ENCODE measurements at places on chromosomes 5 and 9. TPM values are rescaled to one million over a fixed set of nuclear protein-coding genes. Genes with fewer than 3 reads are reported as not detected.

CDH10 gene
- total RNA-seq, result not detected

PLAC8L1 gene
- not detected for total RNA-seq

DOCK8 gene
- 36.5 TPM for total RNA-seq

GRCh38 chr5:5385331-5385662, 37.2 kb upstream of the ICE1 start:
- DNase-seq, result no peak
- no peaks in the 10 kb centered on the region for H3K27me3 ChIP-seq
- H3K27ac ChIP-seq, result no peak overlapping the region

DNA sequence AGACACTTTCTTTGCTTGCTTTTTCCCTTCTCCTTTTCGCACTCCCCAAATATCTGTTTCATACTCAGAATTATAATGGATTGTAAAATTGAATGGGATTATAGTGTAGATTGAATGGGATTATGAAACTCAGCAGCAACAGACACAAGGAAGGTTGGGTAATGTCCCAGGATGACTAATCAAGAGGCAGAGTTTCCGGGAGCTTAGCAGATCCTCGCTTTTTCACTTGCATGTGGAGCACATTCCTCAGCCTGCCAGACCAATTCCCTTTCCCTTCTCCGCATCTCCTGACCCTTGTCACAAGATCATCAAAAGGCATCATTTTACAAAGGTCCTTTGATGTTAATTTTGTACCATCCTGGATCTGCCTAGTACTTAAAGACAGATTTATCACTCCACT, 55.1 kb upstream of the SLC1A1 start:
- H3K27ac ChIP-seq, result no peak overlapping the region
- no peak overlapping the region for H3K4me3 ChIP-seq
- DNase-seq, result no peak

- H3K4me3 ChIP-seq, result no peak overlapping the region
- DNase-seq, result no peak
- H3K27ac ChIP-seq, result no peak overlapping the region
- H3K36me3 ChIP-seq, result no peaks in the 10 kb centered on the region
- H3K4me1 ChIP-seq, result no peaks in the 10 kb centered on the region
Observed at GRCh38 chr5:130227699-130228098, 323.4 kb downstream of the CHSY3 start.

DNA sequence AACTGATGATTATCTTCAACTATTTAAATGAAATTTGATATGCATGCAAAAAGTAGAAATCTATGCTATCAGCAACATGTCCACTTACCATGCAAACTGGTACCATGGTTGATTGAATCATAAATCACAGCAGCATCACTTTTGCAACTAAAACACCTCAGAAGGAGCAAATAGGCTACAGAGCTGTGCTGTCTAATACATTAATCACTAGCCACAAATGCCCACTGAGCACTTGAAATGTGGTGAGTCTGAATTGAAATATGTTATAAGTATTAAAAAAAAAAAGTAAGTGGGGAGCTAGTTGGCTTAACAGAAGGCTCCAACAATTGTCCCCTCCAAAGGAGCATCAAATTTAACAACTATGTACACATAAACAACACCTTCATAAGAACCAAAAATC, 112.5 kb downstream of the FAM114A2 start:
- no peaks in the 10 kb centered on the region for H3K27me3 ChIP-seq
- no peak overlapping the region for H3K4me3 ChIP-seq
- H3K4me1 ChIP-seq, result no peaks in the 10 kb centered on the region
- no peaks in the 10 kb centered on the region for H3K36me3 ChIP-seq
- no peak overlapping the region for H3K27ac ChIP-seq

DNA sequence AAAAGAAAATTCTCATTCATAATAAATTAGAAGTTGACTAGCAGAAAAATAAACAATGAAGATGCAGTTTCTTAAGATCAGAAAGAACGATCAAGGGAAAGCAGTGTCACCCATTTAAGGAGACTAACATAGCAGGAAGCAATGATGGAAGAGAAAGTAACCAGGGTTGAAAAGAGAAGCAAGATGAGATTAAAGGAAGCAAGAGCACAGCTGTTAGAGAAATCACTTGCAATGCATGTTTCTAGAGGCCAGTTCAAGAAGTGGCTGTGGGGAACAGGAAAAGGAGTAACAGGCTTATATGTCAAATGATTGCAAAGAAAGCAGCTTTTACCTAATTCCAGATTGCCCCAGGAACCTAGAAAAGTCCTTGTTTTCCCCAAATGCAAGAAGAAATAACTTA, 46.8 kb upstream of the SLC1A1 start:
- no peaks in the 10 kb centered on the region for H3K27me3 ChIP-seq
- no peaks in the 10 kb centered on the region for H3K36me3 ChIP-seq
- DNase-seq, result no peak
- no peak overlapping the region for H3K27ac ChIP-seq
- no peak overlapping the region for H3K4me3 ChIP-seq

ARID3C gene
- total RNA-seq, result 0.48 TPM

- DNase-seq, result no peak
- H3K27me3 ChIP-seq, result no peaks in the 10 kb centered on the region
- H3K4me1 ChIP-seq, result no peaks in the 10 kb centered on the region
- no peak overlapping the region for H3K4me3 ChIP-seq
- no peak overlapping the region for H3K27ac ChIP-seq
Observed at GRCh38 chr5:137836298-137836697, 31.4 kb upstream of the MYOT start.

ENTPD2 gene
- total RNA-seq, result not detected

DNA sequence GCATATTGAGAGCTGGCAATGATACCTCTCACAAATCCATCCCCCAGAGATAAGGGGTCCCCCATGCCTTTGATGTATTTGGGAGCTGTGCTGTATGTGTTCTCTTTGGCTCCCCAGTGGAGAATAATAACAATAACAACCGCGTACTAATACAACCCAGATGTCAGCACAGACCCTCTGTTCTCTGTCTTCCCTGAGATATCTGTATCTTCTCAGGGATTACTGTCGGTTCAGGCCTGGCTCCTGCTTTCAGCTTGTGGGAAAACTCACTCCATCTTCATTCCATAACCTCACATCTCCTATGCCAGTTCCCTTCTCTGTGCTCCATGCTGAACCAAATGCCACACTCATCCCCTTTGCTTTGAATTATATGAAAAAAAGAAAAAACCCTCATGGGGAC, 76.2 kb downstream of the TMC1 start:
- no peaks in the 10 kb centered on the region for H3K4me1 ChIP-seq
- H3K4me3 ChIP-seq, result no peak overlapping the region
- H3K27ac ChIP-seq, result no peak overlapping the region
- no peak for DNase-seq

DNA sequence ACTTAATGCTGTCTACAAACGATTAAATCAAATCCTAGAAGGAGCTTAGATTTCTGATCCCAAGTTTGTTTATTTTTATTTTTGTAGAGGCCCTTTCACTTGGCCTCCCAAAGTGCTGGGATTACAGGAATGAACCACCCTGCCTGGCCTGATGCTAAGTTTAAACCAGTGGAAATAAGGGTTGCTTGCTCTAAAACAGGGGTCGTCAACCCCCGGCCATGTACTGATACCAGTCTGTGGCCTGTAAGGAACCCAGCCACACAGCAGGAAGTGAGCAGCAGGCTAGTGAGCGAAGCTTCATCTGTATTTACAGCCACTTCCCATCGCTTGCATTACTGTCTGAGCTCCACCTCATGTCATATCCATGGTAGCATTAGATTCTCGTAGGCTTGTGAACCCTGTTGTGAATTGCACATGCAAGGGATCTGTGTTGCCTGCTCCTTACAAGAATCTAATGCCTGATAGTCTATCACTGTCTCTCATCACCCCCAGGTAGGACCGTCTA, 11.4 kb downstream of the TTC1 start:
- DNase-seq, result no peak
- peaks cover 6% of the 10 kb centered on the region for H3K36me3 ChIP-seq
- H3K4me3 ChIP-seq, result no peak overlapping the region
- H3K27me3 ChIP-seq, result no peaks in the 10 kb centered on the region

GRCh38 chr9:126523611-126524111, 90.1 kb upstream of the LMX1B start:
- DNase-seq, result no peak
- peaks cover 7% of the 10 kb centered on the region for H3K4me1 ChIP-seq
- peak overlapping the region; percentile 36 for H3K4me3 ChIP-seq
- H3K27ac ChIP-seq, result no peak overlapping the region

DNA sequence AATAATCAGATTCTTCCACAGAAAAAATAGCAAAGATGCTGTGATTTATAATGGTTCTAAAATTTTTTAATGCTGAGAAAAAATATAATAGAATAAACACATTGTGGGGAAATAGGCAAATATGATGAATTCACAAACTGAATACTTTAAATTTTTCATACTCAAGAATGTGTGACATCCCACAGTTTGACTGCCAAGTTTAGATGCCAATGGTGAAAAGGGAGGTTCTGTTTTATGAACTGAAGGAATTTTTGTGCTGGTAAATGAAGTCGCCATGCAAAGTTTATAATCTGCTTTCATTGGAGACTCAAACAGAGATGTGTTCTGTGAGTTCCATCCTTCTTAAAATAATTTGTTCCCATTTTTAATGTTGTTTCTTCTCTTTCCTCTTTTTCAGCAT, 367.5 kb upstream of the ADAMTS16 start:
- no peak for DNase-seq
- no peaks in the 10 kb centered on the region for H3K27me3 ChIP-seq
- H3K27ac ChIP-seq, result no peak overlapping the region
- no peak overlapping the region for H3K4me3 ChIP-seq

Measured in Karpas-422 (cell line).